ENCODE measurements at places on chromosomes 11 and 22.

GRCh38 chr11:9103542-9104276 lies 12.3 kb upstream of the SCUBE2 start:
- no peak for DNase-seq

- DNase-seq = no peak
Observed at GRCh38 chr11:35579557-35580396, 38.5 kb upstream of the FJX1 start.

DNA sequence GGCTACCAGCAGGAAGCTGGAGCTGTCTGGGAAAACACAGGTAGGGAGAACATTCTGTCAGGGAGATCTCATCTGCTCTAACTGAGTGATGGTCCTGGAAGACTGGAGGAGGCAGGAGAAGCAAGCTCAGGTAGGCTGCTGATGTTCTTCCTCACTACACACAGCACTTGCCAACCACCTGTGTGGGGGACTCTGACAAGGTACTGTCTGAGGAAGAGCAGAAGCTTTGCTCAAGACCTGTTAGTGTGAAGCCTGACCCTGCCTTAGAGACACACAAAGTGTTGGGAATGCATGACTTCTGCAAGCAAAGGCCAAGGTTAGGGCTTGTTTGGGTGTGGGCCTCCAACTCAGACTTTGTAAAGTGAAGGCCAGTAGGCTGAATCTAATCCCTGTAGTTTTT lies 46.5 kb downstream of the CHST1 start:
- DNase-seq = no peak

GRCh38 chr11:115916608-115917007 lies 412.4 kb upstream of the CADM1 start:
- no peak for DNase-seq

DNA sequence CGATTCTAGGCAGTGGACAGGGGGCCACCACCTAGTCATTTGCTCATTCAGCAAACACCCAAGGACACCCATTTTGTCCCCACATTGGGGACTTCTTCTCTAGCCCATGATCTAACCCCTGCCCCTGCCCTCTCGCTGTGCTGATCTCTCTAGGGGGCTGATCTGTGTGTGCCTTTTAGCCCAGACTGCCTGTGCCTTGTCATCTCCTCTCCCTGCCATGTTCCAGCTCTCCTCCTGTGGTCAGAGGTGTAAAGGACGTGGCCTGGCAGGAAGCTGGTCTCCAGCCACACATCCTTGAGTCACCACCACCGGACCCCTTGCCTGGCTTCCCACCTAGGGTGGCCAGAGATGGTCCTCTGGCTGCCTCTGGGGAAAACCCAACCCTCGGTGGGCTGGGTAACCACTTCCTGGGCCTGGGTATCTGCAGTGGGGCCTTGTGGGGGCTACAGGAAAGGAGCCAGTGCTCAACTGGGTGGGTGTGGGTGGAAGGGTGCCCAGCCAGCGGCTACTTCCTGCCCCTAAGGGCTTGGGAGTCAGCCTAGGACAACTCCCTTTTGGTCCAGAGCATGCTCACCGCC lies 1.3 kb downstream of the CTSW start:
- no peak for DNase-seq

DNA sequence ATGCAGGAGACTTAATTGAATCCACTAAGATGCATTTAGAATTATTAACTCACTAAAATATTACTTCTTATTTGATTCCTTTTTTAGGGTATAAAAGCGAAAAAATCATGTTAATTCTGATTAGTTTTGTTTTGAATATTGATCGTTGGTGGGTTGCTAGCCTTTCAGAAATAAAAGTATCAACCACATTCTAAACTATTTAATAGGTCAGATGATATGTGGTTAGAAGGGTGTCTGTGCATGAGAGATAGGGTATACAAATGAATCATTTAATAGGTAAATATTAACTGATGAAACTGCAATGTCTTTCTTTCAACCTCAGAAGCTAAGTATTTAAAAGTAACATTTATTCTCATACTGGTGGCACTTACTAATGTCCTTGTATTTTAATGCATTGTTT lies 515.1 kb downstream of the CNTN5 start:
- DNase-seq = no peak

Data from GOT3 (cell line).